ENCODE measurements at places on chromosomes 7 and 10. TPM values are rescaled to one million over a fixed set of nuclear protein-coding genes. Genes with fewer than 3 reads are reported as not detected.

Gene UCN3
- not detected for total RNA-seq

Gene OR2A5
- not detected for total RNA-seq

Gene IL6
- 1.7 TPM for total RNA-seq

Gene CTAGE15
- total RNA-seq: 1.1 TPM

Gene DNAJC2
- 21.1 TPM for total RNA-seq

Gene FAM241B
- 39.7 TPM for total RNA-seq

Gene SPDYE8
- total RNA-seq: not detected

Gene FAM24A
- not detected for total RNA-seq

Gene CLRN3
- not detected for total RNA-seq

Gene FXYD4
- total RNA-seq: not detected

Gene TMEM184A
- total RNA-seq: not detected

Gene TMEM26
- total RNA-seq: 0.78 TPM

Gene DMTF1
- total RNA-seq: 192 TPM

Gene LIPJ
- 0.68 TPM for total RNA-seq

Gene DRGX
- 4.3 TPM for total RNA-seq

Gene TMEM229A
- 9.6 TPM for total RNA-seq

Gene TWIST1
- total RNA-seq: 5.6 TPM

Gene CFAP58
- 0.63 TPM for total RNA-seq

Gene EGFR
- 34.7 TPM for total RNA-seq

Gene SORCS1
- 27.3 TPM for total RNA-seq

Gene MKX
- total RNA-seq: 6.4 TPM

Gene HOXA10
- total RNA-seq: not detected

Gene CPA4
- total RNA-seq: not detected

Gene TMEM176A
- total RNA-seq: 13.6 TPM

Gene CFAP43
- total RNA-seq: 9.3 TPM

Gene C10orf105
- 2.7 TPM for total RNA-seq

Gene HYAL4
- total RNA-seq: not detected

Gene NPC1L1
- total RNA-seq: not detected

Gene BAIAP2L1
- 0.35 TPM for total RNA-seq

Gene NUDT13
- 1.2 TPM for total RNA-seq

Gene NUTM2B
- 1.5 TPM for total RNA-seq

Gene GLCCI1
- 107 TPM for total RNA-seq

Gene TMEM270
- not detected for total RNA-seq

Gene LANCL2
- 34.6 TPM for total RNA-seq

Gene XRCC2
- total RNA-seq: 2.3 TPM

Gene SPDYE2
- 0.80 TPM for total RNA-seq

Gene BHLHA15
- total RNA-seq: not detected

Gene PROSER2
- total RNA-seq: 0.75 TPM

Gene WNT8B
- not detected for total RNA-seq

Gene GRM3
- total RNA-seq: 101 TPM

Gene IMPDH1
- 33.5 TPM for total RNA-seq

Gene CYP3A5
- total RNA-seq: 0.79 TPM

Gene HTR7
- 1.8 TPM for total RNA-seq
